HL-60 (cell line): ENCODE measurements at places on chromosomes 5 and 9.
A peak's percentile ranks its signal among the peaks of the same experiment; 100 is the strongest.

DNA sequence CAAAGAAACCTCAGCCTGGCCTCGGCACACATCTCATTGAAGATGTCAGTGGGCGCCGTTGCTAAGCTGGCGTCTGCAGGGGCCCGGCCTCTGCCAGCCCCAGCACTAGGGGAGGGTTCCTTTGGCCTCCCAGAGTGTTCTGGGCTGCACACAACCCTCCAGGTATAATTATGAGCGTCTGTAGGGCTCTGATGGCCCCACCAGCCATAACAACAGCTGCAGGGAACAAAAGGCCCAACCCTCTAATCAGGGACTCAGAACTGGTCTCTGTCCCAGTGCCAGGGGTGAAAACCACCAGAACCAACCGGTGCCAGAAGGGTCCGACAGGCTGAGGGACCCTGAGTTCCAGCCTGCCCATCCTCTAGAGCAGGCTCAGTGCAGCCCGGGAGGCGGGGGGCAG, 39.5 kb upstream of the SLC12A7 start:
- no peak for DNase-seq

DNA sequence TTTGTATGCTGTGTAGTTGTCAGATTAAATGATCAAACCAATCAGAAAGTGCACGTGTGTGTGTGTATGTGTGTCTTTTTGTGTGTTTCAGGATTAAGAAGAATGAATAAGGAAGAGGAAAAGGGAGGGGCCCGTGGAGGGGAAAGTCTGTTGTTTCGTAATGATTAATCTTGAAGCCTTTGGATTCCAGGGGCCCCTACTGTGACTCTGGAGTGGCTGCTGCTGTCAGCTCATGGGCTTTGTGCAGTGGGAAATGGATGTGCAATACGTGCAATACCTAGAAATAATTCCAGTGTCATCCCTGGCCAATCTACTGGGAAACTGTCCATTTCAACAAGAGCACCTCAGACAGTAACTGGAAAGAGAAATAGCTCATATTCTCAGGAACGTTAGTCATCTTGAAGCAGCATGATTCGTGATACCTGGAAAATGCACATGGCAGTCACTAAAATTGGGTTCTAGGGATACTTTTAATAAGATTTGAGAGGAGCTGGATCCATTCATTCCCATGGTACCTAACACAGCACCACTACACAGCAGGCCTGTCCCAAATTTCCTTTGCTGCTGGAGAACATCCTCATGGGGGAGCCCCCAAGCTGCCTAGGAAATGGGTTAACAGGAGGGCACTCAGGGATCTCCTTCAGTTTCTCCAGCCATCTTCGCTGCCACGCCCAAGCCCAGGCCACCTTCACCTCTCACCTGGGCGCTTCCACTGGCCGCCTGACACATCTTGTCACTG, 186.3 kb downstream of the NR3C1 start:
- peak; percentile 58 for DNase-seq

GRCh38 chr5:114062932-114063867, 298.7 kb upstream of the KCNN2 start:
- no peak for DNase-seq

DNA sequence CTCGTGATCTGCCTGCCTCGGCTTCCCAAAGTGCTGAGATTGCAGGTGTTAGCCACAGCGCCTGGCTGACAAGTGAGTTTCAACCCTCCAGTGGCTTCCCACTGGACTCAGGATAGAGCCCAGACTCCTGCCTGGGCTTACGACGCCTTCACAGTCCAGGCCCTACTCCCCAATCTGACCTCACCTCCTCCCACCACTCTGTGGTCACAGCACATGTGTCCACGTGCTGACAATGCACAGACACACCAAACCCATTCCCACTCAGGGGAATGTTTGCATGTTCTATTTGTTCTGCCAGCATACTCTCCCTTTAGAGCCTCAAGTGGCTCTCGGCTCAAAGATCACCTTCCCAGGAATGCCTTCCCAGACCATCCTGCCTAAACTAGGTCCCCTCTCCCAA, 31.1 kb upstream of the TRIM14 start:
- DNase-seq = no peak

DNA sequence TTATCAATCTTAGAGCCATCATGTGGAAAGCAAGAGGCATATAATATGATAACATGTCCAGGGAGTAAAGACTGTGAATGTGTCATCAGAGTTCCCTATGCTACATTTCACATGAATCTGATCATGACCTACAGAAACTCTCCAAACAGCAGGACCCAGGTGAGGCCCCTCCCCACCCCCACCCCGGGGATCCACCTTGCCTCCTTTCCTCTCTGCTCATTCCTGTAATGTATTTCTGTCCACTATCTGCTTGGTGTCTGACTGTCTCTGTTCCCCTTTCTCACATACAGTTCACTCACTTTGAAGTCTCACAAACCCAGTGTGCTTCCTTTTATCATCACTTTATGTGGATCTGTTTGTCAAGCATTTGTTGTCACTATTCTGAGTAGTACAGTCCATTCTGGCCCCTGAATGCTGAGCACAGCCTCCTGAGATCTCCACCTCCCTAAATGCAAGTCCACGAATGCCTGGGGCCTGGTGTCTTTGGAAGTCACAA, 76.4 kb upstream of the SMARCA2 start:
- no peak for DNase-seq

DNA sequence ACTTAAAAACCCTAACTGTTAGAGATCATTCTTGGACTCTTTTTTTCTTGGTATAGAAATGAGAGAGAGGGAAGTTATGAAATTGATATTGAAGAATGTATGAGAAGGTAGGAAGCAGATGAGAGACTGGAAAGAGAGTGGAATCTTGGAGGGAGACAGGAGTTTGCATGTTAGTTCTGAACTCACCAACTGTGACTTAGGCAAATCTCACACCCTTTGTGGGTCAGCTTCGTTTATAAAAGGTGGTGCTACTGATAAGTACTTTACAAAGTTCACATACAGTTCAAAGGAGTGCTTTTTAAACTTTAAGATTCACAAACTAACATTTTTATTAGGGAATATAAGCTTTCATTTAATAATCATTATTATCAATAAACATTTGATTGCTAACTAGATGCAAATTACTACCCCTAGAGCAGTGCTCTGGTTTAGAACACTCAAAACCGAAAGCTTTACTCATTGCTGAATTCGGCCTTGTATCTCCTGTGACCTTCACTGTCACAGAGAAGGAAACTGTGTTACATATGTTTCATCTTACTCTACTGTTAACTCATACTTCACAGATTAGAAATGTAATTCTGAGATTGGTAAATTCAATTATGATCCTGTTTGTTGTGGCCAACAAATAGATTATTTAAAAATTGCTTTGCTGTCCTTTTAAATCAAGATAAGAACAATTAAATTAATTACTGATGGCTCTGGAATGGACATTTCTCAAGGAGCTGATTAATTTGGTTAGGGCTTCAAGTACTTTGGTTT, 143.2 kb downstream of the RMI1 start:
- no peak for DNase-seq

GRCh38 chr9:136700959-136701667, 11.3 kb upstream of the DIPK1B start:
- no peak for DNase-seq

GRCh38 chr5:159469496-159470372, 139.4 kb upstream of the IL12B start:
- DNase-seq = no peak

- no peak for DNase-seq
These were observed 497.1 kb downstream of the NFIB start for GRCh38 chr9:13816837-13817236.

DNA sequence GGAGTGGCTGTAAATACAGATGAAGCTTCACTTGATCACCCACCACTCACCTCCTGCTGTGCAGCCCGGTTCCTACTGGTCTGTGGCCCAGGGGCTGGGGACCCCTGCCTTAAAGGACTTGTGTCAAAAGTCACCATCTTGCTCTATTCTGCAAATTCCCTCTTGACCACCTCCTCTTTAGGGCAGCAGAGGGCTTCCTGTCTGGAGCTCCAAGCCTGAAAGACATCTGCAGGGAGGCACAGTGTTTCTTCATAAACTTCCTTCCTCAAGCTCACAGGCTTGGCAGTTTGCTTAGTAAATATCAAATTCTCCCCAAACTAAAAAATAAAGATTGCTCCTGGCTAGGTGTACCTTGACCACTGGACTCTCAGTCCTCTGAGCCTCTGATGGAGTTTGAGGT, 104.4 kb downstream of the FRMD3 start:
- DNase-seq = peak; percentile 69

- no peak for DNase-seq
These were observed 80.9 kb downstream of the PPP2R2B start for GRCh38 chr5:146797658-146798057.

DNA sequence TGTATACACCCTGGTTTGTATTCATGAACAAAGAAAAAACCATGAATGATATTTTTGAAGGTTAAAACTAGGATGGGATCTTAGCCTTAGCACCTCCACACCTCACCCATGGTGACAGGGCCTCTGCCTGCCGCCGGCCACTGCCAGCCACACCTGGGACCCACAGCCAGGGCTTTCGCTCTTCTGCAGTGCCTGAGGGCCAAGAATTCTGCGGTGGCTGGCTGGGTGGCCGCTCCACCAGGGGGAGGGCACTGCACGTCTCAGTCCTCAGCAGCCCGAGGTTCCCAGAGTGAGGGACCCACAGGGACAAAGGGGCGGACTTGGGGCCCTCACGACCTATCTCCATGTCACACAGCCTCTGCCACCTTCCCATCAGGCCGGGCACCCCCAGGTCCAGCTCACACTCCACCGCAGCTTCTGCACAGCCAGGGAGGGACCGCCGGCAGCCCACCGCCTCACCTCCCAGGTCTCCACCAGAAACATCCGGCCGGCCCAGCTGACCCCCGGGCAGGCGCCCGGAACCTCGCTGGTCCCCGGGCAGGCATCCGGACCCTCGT, 6.9 kb downstream of the EXD3 start:
- no peak for DNase-seq

- DNase-seq = no peak
These were observed 11.5 kb upstream of the CARD9 start for GRCh38 chr9:136385015-136385414.

DNA sequence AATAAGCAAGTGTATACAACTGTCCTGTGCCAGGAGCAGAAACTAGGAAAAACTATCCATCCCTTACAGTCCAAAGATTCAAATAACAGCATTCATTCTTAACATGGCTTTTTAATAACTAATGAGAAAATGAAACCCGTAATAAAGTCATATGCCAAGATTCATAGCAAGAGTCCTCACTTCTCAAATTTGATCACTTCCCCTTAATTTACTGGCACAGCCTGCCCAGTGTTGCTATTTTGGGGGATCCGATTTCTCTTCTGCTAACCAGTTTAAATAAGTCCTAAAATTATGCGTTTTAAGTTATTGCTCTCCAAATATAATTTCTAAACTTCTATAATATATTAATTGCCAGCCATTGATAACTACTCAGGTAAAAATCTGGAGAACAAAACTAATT, 177.0 kb upstream of the PTGER4 start:
- no peak for DNase-seq

DNA sequence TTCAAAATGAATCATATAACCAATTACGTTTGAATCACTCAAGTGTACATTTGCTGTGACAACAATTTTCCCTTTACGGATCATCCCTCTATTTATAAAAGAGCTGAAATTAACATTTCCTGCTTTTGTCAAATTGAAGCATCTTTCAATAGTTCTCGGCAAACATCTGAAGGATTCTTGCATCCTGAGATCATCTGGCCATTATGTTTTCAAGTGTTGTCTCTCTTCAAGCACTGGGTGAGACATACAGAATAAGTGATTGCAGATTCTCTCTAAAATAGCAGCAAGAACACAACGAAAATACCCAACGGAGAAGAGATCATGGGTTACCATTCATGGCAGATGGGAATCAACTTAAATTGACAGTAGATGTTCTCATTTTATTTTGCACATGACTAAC, 283.4 kb upstream of the GRAMD2B start:
- no peak for DNase-seq

- no peak for DNase-seq
These were observed 114.1 kb upstream of the TXNDC8 start for GRCh38 chr9:110451726-110452125.

DNA sequence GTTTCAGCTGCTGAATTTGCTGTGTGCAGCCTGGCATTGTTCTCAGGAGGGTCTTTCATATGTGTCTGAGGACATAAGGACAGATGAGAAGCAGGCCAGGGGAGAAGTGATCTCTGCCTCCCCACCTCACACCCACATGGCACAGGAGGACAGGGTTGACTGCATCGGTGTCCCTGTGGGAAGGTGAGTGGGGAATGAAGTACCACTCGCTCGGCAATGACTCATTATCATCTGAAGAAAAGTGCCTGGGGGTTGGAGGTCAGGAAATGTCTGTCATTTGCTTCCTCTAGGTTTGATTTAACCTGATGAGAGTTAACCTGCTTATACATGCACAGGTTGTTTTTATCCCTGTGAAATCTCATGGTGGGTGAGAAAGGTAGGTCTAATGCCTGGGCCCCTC, 195.0 kb downstream of the GADD45G start:
- DNase-seq = no peak

GRCh38 chr9:107496976-107497375, 7.4 kb upstream of the KLF4 start:
- DNase-seq = no peak

DNA sequence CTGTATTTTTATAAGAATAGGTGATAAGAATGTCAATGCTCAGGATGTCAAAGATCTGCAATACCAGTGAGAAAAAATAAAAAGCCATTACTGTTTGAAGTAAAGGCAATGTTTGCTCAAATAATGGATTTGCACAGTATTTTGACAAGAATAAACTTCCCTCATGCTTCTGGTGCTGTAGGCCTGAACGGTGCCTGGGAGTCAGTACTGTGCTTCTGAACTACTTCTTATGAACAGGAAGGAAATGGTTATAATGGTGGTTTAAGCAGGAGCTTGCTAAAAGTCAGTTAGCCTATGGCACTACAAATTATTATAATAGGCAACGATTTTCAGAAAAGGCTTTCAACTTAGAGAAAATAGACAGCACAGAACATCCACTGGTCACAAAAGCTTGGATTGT, 548.3 kb upstream of the CDH18 start:
- peak; percentile 56 for DNase-seq

- no peak for DNase-seq
These were observed 137.9 kb upstream of the OTULINL start for GRCh38 chr5:14443671-14444093.
